ENCODE measurements at places on chromosomes 2 and 18.

DNA sequence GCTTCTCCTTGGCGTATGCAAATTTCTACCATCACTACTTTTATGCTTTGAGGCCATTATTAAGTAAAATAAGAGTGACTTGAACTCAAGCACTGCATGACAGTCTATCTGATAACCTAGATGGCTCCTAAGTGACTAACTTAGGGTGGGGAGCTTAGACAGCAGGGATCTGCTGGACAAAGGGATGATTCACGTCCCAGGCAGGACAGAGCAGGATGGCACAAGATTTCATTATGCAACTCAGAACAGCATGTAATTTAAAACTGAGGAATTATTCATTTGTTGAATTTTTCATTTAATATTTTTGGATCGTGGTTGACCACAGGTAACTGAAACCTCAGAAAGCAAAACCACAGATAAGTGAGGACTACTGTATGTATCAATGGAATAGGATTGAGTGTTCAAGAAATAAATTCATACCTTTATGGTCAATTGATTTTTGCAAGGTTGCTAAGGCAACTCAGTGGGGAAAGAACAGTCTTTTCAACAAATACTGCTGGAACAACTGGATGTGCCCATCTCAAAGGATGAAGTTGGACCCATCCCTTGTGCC, 115.3 kb downstream of the MBD2 start:
- no peak for DNase-seq

- DNase-seq = no peak
These were observed 492.2 kb upstream of the RAB12 start for GRCh38 chr18:8117006-8117371.

DNA sequence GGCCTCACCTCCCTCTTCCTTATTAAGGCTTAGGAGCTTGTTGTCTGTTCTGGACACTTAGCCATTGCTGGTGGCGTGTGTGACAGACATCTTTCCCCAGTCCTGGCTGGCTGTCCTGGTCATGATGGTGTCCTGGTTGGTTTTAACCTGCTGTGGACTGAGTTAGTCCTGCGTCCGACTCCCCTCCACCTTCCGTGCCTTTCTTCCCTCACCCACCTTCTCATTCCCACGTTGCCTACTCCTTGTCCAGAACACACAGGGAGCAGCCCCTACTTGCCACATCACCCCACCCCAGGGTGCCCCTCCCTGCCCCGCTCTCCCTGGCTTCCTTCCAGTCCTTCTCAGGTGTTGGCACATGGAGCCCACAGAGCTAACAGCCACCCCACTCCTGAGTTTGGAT, 9.5 kb downstream of the ANO7 start:
- no peak for DNase-seq

DNA sequence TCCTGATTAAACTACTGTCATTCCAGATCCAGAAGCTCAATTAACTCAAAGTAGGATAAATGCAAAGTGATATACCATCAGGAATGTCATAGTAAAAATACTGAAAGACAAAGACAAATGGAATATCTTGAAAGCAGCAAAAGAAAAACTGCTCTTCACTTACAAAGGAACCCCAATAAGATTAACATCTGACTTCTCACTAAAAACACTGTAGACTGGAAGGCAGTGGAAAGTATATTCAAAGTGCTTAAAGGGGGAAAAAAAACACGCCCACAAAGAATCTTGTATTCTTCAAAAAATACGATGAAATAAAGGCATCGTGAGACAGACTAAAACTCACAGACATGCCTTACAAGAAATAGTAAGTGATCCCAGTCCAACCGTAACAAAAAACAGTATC, 195.7 kb downstream of the DOK6 start:
- DNase-seq = no peak

DNA sequence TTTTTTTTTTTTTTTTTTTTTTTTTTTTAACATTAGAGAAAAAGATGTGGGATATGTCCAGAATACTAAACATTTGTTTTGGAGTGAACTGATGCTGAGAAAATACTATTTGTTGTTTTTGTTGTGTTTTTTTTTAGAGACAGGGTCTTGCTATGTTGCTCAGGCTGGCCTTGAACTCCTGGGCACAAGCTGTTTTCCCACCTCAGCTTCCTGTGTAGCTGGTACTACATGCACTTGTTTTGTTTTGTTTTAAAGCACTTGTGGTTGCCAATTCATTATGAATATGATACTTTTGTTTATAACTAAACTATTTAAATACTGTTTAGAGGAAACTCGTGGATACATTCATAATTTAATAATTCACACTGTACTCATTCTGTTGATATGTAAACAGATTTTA, 33.4 kb upstream of the DYSF start:
- DNase-seq = peak; percentile 53

GRCh38 chr2:206020171-206020570, 65.8 kb downstream of the INO80D start:
- no peak for DNase-seq

DNA sequence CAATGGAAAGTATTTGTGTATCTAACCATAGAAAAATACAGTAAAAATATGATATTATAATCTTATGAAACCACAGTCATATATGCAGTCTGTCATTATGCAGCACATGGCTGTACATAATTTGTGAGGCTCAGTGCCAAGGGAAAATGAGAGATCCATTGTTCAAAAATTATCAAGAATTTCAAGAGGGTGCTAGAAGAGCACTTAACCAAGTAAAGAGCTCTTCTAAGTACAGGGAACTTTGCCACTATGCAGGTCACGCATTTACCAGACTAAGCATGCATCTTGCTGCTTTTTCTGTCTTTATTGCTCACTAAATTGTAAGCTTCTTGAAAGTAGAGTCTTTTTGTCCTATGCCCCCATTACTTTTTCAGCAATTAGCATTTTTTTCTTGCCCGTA, 438.0 kb downstream of the LRP1B start:
- DNase-seq = no peak

DNA sequence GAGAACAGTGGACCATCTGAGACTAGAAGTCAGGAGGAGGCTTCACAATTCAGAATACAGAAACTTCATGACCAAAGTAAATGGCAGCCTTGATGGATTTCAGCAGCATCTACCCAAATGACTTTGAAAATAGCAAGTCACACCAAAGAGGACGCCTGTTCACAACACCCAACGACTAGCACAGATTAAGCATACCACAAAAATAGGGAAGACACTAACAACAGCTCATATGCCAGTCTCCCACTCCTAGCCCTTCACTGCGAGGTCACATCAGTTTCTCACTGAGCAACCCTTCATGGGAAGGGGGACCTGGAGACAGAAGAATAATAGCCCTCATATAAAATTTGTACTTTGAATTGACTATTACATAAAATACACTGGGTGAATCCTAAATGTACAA, 228.4 kb upstream of the SLC39A10 start:
- no peak for DNase-seq

GRCh38 chr18:71075147-71075546, 786.3 kb downstream of the SOCS6 start:
- DNase-seq = no peak

DNA sequence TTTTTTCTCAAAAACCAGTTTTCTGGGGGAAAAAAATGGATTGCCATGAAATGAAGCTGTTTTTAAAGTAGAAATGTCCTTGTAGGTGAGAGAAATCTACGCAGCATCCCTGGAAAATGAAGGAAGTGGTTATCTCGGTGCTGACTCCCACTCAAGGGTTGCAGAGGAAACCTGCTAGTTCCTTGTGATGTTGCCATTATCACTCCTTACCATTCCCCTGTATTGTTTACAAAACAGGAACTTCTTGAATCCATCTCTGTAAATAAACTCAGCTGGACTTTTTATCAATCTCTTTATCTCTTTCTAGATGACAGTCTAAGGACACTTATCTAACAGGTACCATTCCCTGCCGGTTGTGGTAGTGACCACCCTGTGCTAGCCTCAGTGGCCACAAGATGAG, 61.2 kb downstream of the FEZ2 start:
- no peak for DNase-seq

GRCh38 chr18:3578621-3579020, 128.6 kb downstream of the TGIF1 start:
- DNase-seq = no peak

DNA sequence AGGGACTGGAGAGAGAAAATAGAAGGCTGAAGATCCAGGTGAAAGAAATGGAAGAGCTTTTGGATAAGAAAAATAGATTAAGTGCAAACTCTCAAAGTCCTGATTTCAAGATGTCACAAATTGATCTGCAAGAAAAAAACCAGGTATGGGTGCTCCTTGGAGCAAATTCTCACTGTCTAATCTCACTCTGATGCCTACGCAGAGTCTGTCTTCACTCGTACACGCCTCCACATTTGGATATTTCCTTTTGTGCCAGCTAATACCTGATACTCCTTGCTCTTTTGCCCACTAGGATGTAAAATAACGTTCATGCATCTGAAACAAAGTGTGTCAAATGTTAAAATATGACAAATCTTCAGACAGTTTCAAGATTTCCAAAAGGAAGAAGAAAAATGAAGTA, 99.4 kb downstream of the CCDC102B start:
- no peak for DNase-seq

DNA sequence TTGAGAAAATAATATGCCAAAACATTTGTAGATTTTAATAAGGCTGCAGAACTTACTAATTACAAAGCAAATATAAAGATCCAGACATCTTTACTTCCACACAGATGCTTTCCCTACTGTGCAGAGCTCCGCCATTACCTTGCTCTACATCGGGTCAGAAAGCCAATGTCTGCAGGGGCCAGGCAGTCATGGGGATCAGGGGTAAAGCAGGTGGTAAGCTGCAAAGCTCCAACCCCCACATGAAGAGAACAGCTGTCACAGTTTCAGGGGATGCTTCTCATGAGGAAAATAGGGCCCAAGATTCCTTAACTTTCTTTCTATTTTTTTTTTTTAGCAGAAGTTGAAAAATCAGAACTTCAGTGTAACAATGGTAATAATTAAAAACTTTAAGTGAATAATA, 102.7 kb downstream of the DCC start:
- DNase-seq = no peak

GRCh38 chr2:102080451-102081242, 61.9 kb upstream of the IL1R1 start:
- no peak for DNase-seq
